ENCODE measurements at places on chromosomes 7 and 10.
A peak's percentile ranks its signal among the peaks of the same experiment; 100 is the strongest.

DNA sequence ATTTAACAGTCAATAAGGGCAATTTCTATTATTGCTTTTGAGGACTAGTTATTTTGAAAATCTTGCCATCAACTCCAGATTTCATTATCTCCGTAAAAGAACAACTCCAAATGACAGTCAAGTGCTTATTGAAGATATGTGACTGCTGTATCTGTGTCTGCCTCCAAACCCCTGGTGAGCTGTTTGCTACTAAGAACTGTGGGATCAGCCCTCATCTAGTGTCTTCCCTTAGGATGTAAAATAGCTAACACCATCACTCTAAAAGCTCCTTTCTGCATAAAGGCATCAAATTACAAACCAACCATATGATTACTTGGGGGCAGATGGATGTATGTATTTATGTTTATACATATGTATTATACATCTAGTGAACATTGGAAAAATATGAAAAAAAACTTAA, 70.8 kb upstream of the SLC13A1 start:
- no peaks in the 10 kb centered on the region for H3K27me3 ChIP-seq
- H3K36me3 ChIP-seq, result no peaks in the 10 kb centered on the region
- DNase-seq, result no peak
- H3K4me3 ChIP-seq, result no peak overlapping the region

- no peaks in the 10 kb centered on the region for H3K4me1 ChIP-seq
- H3K4me3 ChIP-seq, result no peak overlapping the region
Measured at GRCh38 chr7:88291398-88292173, 15.1 kb downstream of the STEAP4 start.

- H3K36me3 ChIP-seq, result no peaks in the 10 kb centered on the region
Measured at GRCh38 chr7:38306914-38307313, 33.5 kb upstream of the TARP start.

DNA sequence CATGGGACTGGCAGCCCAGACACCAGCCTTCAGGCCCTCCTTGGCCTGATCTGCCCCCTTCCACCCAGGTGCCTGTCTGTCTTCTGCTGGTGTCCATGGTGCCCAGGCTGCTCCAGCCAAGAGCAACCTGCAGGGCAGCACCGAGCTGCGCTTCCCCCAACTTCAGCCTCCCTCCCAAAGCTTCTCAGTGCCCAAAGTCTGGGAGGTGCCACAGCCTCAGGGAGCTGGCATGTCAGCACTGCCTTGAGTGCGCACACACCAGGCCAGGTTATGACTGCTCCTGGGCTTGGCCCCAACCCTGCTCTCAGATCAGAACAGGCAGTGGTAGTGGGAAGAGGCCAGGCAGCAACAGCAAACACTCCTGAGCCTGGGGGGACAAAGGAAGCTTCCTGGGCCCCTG, 304.6 kb upstream of the NRG3 start:
- no peaks in the 10 kb centered on the region for H3K27me3 ChIP-seq
- no peaks in the 10 kb centered on the region for H3K36me3 ChIP-seq
- no peak overlapping the region for H3K4me3 ChIP-seq
- no peaks in the 10 kb centered on the region for H3K4me1 ChIP-seq
- no peak for DNase-seq

DNA sequence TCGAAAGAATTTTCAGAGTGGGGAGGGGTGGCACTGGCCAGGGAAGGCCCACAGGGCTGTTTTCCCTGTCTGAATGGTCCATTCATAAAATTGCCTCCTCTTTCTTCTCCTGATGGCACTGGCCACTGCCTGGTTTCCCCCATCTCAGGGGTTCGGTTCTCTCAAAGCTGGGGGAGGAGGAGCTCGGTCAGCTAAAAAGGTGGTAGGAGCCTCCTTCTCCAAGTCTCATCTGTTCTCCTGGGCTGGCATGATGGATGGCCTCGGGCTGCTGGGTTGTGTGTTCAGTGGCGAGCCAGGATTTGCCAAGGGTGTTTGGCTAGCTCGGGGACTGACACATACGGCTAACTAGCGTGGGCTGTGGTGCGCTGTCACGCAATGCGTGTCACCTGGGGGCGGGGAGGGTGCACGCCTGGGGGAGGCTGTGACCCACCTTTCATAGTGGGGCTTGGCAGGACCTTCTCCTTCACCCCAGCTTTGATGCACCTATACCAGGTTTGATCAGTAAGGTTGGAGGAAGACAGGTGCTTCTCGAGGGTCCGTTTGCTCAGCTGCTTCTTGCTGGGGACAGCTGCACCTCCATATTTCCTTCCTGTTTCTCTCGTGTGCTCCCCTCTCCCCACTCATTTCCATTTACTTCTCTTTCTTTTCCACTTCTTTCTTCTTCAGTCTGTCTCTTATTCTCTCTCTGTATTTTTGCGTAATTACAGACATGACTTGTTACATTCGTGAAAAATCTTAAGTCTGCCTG, 36.3 kb downstream of the RBM20 start:
- H3K4me3 ChIP-seq, result no peak overlapping the region
- no peak overlapping the region for H3K27ac ChIP-seq
- DNase-seq, result no peak
- H3K36me3 ChIP-seq, result no peaks in the 10 kb centered on the region
- H3K4me1 ChIP-seq, result peaks cover 3% of the 10 kb centered on the region
- no peaks in the 10 kb centered on the region for H3K27me3 ChIP-seq

GRCh38 chr10:56605051-56605450, 244.0 kb upstream of the ZWINT start:
- H3K27ac ChIP-seq, result no peak overlapping the region
- no peak for DNase-seq
- H3K36me3 ChIP-seq, result no peaks in the 10 kb centered on the region
- H3K4me3 ChIP-seq, result no peak overlapping the region
- H3K27me3 ChIP-seq, result no peaks in the 10 kb centered on the region
- H3K4me1 ChIP-seq, result no peaks in the 10 kb centered on the region

GRCh38 chr7:94182721-94183120, 178.6 kb upstream of the BET1 start:
- no peaks in the 10 kb centered on the region for H3K27me3 ChIP-seq
- no peak overlapping the region for H3K4me3 ChIP-seq
- DNase-seq, result no peak

- H3K27me3 ChIP-seq, result no peaks in the 10 kb centered on the region
- peaks cover 4% of the 10 kb centered on the region for H3K4me1 ChIP-seq
- H3K36me3 ChIP-seq, result no peaks in the 10 kb centered on the region
Measured at GRCh38 chr7:22213081-22213480, 143.9 kb downstream of the RAPGEF5 start.

DNA sequence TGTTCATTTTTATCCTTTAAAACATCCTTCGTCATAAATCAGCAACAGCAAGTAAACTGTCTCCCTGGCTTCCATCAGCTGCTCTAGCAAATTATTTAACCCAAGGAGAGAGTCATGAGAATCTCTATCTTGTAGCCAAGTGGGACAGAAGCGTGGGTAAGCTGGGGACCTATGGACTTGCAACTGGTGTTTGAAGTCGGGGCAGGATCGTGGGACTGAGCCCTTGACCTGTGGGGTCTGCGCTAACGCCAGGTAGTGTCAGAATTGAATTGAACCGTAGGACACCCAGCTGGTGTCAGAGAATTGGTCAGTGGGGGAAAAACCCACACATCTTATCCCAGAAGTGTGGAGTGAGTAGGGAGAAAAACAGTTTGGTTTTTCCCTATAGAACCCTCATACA, 13.4 kb downstream of the AIFM2 start:
- H3K27ac ChIP-seq, result no peak overlapping the region
- no peaks in the 10 kb centered on the region for H3K4me1 ChIP-seq
- no peaks in the 10 kb centered on the region for H3K36me3 ChIP-seq
- H3K4me3 ChIP-seq, result no peak overlapping the region
- H3K27me3 ChIP-seq, result no peaks in the 10 kb centered on the region

GRCh38 chr7:57425969-57426628, 23.9 kb upstream of the ZNF716 start:
- H3K27me3 ChIP-seq, result no peaks in the 10 kb centered on the region
- H3K27ac ChIP-seq, result no peak overlapping the region
- no peak for DNase-seq
- H3K36me3 ChIP-seq, result no peaks in the 10 kb centered on the region
- no peaks in the 10 kb centered on the region for H3K4me1 ChIP-seq

DNA sequence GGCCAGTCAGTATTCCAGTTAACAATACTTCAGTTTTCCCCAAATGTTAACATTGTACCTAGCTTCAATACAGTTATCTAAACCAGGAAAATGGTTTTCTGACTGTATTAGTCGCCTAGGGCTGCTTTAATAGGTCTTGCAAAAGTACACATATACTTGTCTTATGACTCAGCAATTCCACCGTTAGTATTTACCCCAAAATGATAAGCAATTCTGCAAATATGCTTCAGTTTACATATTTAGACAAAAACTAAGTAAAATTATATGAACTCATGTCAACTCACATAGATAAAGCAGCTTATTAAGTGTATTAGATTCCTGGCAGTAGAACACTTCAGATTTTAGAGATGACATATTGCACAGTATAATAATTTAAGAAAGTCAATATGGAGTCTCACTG, 363.3 kb downstream of the ARL4A start:
- H3K4me3 ChIP-seq, result no peak overlapping the region
- no peaks in the 10 kb centered on the region for H3K36me3 ChIP-seq
- H3K27ac ChIP-seq, result no peak overlapping the region
- DNase-seq, result no peak

DNA sequence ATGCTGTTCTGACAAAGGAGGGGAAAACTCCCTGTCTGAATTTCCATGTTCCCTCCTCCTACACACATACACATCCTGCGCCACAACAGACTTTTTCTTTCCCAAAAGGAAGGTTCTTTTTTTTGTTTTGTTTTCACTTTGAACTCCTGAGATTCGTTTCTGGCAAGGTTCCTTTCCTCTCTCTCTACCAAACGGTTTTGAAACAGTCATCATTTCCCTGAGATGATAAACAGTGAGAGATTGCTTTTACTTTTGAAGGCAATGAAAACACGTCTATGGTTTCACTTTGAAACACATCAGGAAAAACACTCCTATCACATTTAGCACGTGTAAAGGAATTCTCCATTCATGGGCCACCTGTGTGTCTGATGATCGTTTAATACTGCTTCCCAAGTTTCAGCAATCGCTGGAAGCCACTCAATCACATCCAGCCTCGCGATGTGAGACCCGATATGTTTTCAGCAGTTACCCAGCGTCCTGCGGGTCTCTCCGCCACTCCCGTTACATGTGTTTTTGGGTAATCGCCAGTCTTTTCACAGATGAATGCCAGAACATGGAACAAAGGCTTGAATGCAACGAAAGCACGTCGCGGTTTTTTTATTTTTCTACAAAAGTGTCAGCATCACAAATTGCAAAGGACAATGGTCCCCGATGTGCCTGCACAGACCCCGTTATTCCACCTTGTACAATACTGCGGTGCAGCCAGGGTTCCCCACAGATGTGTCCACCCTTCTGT, 62.8 kb upstream of the CUX1 start:
- H3K4me3 ChIP-seq, result no peak overlapping the region
- no peaks in the 10 kb centered on the region for H3K27me3 ChIP-seq
- no peak overlapping the region for H3K27ac ChIP-seq
- peaks cover 4% of the 10 kb centered on the region for H3K4me1 ChIP-seq

GRCh38 chr7:131895541-131896164, 339.2 kb upstream of the PODXL start:
- DNase-seq, result no peak
- no peak overlapping the region for H3K4me3 ChIP-seq
- H3K36me3 ChIP-seq, result no peaks in the 10 kb centered on the region
- H3K27ac ChIP-seq, result no peak overlapping the region
- no peaks in the 10 kb centered on the region for H3K27me3 ChIP-seq
- H3K4me1 ChIP-seq, result peaks cover 12% of the 10 kb centered on the region

DNA sequence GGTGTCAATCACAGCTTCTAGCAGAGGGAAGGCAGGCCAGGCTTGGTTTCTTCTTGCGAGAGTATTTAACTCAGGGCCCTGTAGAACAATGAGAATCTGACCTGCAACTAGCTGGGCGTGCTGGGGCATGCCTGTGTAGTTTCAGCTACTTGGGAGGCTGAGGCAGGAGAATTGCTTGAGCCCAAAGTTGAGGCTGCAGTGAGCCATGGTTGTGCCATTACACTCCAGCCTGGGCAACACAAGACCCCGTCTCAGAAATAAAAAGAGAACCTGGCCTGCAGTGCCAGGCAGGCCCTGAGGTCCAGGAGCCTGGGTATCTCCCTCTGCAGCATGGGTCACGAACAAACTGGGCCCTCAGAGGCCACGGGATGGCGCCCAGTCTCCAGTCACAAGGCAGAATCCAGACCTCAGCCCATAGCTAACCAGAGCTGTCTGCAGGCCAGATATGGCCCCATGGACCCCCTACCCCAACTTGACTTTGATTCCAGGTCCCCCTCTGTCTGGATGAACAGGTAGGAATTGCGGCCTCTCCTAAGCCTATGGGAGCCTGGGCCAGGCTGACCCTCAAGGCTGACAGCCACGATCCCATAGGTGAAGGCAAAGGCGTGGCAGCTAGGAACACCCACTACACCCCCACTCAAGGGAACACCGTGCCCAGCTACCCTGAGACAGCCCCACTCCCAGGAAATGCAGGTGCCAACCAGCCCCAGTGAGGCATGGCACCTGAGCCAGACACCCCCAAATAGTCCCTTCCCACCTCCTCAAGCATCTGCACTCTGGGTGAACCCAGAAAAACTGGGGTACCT, 102.7 kb upstream of the TNRC18 start:
- no peak overlapping the region for H3K4me3 ChIP-seq
- H3K27me3 ChIP-seq, result no peaks in the 10 kb centered on the region
- peaks cover 60% of the 10 kb centered on the region for H3K36me3 ChIP-seq
- H3K4me1 ChIP-seq, result peaks cover 22% of the 10 kb centered on the region
- DNase-seq, result no peak
- H3K27ac ChIP-seq, result peak overlapping the region; percentile 84

DNA sequence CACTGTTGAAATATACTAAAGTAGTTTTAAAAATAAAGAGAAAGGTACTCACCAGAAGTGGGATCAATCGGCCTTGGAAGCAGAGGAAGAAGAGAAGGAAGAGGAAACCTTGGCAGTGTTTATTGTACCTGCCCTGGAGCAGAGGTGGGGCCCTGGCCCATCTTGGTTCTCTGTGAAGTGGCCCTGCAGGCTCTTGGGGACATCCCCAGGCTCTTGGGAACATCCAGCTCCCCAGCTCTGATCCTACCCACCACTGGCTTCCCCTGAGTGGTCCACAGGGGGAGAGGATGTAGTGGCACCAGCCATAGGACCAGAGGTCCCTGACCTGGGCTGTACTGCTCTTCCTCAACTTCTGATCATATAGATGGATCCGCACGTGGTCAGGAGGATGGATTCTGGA, 22.3 kb upstream of the RET start:
- H3K4me3 ChIP-seq, result no peak overlapping the region
- no peaks in the 10 kb centered on the region for H3K27me3 ChIP-seq
- H3K36me3 ChIP-seq, result no peaks in the 10 kb centered on the region
- no peak overlapping the region for H3K27ac ChIP-seq
- no peak for DNase-seq

DNA sequence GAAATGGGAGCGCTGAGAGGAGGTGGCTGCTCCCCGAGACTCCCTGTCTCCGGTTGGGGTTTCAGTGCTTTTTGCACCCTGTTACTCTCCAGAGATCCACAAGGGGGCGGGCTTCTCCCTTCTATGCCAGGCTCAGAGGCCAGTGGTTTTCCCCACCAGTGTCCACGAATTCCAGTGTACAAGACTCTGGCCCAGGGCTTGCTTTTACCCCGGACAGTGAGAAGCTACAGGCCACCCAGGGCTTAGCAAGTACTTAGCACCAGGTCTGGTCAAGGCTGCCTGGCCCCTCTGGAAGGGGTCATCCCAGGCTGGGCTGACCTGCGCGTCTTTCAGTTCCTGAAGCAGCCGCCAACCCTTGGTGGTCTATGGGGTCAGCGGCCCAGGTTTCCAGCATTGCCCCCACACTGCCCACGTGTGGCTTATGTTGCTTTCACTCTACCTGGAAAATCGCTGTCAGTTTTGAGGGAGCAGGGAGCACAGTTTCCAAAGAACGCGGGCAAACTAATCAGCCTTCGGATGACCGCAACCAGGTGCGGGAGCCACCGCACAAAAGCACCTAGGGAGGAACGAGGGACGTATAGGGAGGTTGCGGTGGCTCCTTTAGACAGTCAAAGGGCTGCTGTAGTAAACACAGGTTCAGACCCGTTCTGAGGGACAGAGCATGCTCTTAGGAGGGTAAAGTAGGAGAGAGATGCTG, 6.8 kb downstream of the CYP26A1 start:
- peaks cover 4% of the 10 kb centered on the region for H3K4me1 ChIP-seq
- no peak overlapping the region for H3K4me3 ChIP-seq
- DNase-seq, result no peak
- peaks cover 5% of the 10 kb centered on the region for H3K27me3 ChIP-seq

Measured in neuronal stem cell (in vitro differentiated cells).